Transverse colon (tissue), 4 donors: ENCODE measurements at places on chromosomes 7 and 10. TPM values are rescaled to one million over a fixed set of nuclear protein-coding genes. Genes with fewer than 3 reads are reported as not detected.

DNA sequence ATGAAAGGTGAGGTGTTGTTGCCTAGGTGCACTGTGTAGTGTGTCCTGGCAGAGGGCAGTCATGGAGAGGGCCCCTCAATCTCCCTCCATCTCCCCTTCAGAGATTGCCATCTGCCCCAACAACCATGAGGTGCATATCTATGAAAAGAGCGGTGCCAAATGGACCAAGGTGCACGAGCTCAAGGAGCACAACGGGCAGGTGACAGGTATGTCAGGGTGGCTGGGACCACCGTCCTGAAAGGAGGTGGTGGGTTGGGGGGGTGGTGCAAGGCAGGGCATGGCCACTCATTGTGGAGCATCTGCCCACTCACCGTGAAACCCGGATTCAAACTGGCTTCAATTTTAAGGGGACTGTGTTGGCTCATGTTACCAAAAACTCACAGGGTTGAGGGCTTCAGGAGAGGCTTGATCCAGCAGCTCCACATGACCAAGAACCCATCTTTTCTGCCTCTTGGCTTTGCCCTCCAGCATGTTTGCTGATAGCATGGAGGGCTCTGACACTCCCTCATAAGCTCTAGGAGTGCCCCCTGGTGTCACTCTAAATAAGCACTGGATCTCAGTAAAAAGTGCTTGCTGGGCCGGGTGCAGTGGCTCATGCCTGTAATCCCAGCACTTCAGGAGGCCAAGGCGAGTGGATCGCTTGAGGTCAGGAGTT, 12.2 kb downstream of the ARPC1B start:
- no peak for DNase-seq

DNA sequence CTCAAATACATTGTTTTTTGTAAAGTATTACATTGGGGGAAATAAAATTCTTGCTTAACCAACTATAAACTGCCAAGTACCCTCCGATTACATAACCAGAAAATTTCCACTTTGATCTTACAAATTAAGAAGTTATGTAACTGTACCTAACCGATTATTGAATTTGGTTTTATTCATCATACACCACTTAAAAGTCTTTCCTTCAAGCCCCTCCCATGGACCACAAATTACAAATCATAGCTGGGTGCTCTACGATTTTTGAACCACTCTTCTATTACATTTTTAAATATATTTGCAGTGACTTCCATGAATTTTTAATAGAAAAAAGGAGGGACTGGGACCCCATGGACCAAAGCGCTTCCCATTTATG, 630 bp downstream of the ZNF680 start:
- no peak for DNase-seq

GRCh38 chr7:154680894-154681659, 321.8 kb downstream of the PAXIP1 start:
- DNase-seq: no peak

GRCh38 chr7:142385491-142386340, 127.9 kb upstream of the PRSS58 start:
- DNase-seq: peak; percentile 34

GRCh38 chr10:4561296-4561695, 264.7 kb upstream of the AKR1E2 start:
- DNase-seq: no peak

The RPEL1 gene
- total RNA-seq: not detected

- no peak for DNase-seq
Observed at GRCh38 chr10:78905957-78906308, 162.8 kb upstream of the ZMIZ1 start.

- DNase-seq: no peak
Observed at GRCh38 chr7:90701771-90702170, 105.7 kb downstream of the CDK14 start.

DNA sequence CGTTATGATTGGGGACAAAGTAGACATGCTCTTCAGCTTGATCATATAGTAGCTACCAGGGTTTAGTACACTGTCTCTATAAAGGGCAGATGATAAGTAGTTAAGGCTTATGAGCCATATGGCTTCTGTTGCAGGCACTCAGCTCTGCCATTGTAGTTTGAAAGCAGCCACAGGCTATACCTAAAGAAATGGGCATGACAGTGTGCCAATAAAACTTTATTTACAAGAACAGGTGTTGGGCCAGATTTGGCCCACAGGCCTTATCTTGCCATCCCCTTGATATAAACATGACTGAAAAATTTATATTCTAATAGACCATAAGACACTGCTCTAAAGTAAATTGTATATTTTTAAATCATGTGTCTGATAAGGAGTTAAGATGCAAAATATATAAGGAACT, 36.6 kb downstream of the GRK5 start:
- DNase-seq: no peak

The LRRC61 gene
- 1.4 TPM for total RNA-seq

The RBP4 gene
- 10.3 TPM for total RNA-seq
